ENCODE measurements at places on chromosomes 7 and 10.

DNA sequence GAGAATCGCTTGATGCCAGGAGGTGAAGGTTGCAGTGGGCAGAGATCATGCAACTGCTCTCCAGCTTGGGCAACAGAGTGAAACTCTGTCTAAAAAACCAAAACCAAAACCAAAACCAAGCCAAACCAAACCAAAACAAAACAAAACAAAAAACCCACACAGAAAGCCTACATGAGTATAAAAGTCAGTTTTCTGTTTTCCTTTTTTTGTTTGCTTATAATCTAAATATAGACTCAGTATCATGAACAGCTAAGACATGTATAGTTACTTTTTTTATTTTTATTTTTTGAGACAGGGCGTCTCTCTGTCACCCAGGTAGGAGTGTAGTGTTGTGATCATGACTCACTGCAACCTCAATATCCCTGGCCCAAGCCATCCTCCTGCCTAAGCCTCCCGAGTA is 16.8 kb upstream of the MTPN start:
- DNase-seq = no peak

- no peak for DNase-seq
These were observed 76.1 kb upstream of the POM121L12 start for GRCh38 chr7:52959336-52959735.

- DNase-seq = no peak
These were observed 139.5 kb upstream of the PRKCQ start for GRCh38 chr10:6719561-6719960.

GRCh38 chr10:119367841-119368549 is 160.6 kb downstream of the GRK5 start:
- DNase-seq = no peak

DNA sequence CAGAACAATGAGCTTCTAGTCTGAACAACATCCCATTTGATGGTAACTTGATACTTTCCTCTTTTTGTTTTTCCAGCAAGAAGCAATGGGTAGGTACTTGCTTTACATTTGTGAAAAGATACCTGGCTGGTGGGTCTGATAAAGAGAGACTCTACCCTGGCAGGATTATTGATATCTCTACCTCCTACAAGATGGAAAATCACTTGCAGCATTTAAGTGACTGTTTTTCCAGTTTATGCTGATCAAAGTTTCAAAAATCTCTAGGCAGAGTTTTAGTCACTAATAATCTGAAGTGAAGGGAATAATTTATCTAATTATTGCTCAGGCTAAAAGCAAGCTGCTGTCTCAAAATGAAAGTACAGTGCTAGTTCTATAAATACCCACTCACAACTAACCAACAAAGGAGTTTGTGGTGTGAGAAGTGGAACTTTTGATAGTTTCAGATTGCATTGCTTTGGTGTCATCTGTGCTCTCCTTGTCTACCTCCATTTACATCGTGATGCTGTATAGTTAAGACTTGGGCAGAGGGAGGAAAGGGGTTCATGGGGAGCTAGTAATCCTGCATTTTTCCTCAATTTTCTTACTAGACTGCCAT is 86.0 kb upstream of the ANKRD1 start:
- no peak for DNase-seq

GRCh38 chr7:96238976-96239766 is 82.7 kb downstream of the SLC25A13 start:
- no peak for DNase-seq

- no peak for DNase-seq
These were observed 59.7 kb downstream of the ZNF467 start for GRCh38 chr7:149713731-149714068.

GRCh38 chr7:80835251-80835650 is 83.6 kb downstream of the SEMA3C start:
- no peak for DNase-seq

GRCh38 chr10:116809483-116810119 is 39.7 kb upstream of the ENO4 start:
- DNase-seq = peak; percentile 56

GRCh38 chr10:71437537-71438092 is 40.9 kb downstream of the CDH23 start:
- DNase-seq = no peak

DNA sequence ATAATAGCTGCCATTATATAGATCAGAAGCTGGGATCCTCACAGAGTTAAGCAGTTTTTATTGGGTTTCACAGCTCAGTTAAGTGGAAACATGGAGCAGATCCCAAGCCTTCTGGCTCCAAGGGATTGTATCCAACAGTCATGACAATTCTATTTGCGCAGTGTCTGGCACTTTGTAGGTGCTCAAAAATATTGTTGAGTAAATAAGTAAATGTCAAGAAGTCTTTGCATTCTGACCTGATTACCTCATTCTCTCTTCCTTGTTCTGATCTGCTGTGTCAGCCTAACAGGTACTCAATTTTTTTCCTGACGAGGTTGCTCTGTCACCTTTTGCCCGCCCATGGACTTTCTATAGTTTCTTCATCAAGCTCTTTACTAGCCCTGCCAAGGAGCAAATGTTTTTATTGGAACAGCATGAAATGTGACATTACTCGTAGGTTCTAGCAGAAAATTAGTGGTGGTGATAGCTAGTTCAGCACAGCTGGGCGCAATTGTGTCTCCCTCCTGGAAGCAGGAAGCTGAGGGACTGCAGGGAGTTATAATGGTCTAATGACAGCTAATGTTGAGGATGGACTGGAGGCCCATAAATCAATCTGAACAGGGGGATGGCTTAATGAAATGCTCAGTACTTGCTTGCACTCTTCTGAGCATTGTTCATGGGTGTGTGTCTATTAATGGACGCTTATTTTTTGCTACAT is 680.2 kb downstream of the CCSER2 start:
- no peak for DNase-seq

- no peak for DNase-seq
These were observed 73.8 kb downstream of the LSMEM1 start for GRCh38 chr7:112554591-112554990.

- no peak for DNase-seq
These were observed 44.3 kb upstream of the PDCD4 start for GRCh38 chr10:110827410-110827809.

- DNase-seq = no peak
These were observed 107.5 kb upstream of the ARID5B start for GRCh38 chr10:61793760-61794703.

DNA sequence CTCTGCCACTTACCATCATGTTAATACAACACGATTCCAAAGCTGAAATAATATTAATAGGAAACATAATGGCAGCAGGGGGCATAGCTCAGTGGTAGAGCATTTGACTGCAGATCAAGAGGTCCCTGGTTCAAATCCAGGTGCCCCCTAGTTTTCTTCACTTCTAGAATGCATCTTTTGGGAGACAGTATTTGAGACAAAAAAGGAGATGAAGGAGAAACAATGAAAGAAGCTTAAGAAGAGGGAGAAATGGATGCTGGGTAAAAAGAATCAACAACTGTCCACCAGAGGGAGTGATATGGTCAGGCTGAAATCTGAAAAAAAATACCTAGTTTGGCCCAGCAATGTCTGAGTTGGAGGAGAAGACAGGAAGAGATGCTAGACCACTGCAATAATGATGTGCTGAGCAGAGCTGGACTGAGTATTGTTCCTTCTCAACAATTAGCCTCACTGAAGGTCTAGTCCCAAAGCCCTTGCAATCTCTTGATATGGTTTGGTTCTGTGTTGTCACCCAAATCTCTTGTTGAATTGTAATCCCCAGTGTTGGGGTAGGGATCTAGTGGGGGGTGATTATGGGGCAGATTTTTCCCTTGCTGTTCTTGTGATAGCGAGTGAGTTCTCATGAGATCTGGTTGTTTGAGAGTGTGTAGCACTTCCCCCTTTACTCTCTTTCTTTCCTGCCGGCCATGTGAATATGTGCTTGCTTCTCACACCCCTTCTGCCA is 48.3 kb downstream of the ZNF783 start:
- peak; percentile 21 for DNase-seq

DNA sequence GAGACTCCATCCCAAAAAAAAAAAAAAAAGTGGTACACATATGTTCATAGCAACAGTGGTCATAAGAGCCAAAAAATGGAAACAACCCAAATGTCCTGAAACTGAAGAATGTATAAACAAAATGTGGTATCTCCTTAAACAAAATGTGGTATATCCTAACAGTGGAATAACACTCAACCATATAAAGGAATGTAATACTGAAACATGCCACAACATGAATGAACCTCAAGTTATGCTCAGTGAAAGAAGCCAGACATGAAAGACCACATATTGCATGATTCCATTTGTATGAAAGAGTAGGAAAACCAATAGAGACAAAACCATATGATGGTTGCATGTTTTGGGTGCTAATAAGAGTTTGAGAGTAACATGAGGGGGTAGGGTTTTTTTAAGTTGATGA is 3.1 kb downstream of the GJC3 start:
- DNase-seq = no peak

DNA sequence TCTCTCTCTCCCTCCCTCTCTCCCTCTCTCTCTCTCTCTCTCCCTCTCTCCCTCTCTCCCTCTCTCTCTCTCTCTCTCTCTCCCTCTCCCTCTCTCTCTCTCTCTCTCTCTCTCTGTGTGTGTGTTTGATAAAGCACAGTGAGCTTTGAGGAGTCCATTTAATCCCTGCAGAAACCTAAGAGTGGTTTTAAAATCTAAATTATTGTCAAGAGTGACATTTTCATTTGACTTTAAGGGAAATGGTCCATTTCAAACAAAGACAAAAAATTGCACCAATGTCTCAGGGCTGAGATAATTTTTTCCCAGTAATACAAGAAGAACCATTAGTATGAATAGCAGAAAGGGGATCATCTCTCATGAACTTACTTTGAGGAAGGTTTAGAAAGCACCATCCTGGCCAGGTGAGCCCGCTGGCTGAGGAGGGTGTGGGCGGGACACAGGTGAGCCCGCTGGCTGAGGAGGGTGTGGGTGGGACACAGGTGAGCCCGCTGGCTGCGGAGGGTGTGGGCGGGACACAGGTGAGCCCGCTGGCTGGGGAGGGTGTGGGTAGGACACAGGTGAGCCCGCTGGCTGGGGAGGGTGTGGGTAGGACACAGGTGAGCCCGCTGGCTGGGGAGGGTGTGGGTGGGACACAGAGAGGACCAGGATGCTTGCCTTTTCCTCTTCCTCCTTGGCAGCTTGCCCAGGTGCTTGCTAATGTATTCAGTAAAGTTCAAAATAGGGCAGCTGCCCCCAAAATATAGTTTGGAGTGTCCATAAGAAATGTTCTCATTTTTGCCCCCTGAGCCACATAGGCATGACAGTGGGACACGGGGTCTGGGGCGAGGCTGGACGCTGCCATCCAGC is 125.0 kb downstream of the DNAJB6 start:
- DNase-seq = no peak

GRCh38 chr10:5466451-5467206 is 32.7 kb downstream of the CALML5 start:
- no peak for DNase-seq

DNA sequence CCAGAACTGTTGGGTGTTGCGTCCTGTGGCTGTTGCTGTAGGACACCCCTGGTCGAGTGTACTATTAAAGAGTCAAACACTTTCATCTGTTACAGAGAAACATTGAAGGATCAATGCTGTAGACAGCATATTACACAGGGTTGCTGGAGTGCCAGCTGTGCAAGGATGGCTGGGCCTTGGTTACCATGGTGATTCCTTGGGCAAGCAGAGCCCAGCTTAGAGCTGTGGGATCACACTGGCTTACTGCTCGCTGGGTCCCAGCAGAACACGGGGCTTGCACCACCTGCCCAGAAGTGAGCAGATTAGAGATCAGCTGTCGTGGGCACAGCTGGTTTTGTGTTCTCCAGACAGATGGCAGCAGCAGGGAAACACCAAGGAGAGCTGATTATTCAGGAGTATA is 76.0 kb downstream of the GPR141 start:
- DNase-seq = peak; percentile 62

DNA sequence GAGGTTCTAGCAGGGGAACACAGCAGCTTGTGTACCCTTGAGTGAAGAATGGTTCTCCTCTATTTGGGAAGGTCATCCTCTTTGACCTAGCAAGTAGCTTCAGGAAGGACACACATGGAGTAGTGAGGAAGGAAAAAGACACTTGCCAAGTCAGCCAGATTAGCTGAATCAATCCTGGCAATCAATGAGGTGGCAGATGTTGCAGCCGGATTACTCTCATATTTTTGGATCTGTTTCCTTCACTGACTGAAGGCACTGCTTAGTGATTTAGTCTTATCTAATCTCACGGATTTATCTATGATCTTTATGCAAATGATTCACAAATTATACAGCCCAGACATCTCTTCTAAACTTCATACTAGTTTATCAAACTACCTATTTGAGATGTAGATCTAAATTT is 218.8 kb downstream of the GPR158 start:
- no peak for DNase-seq

GRCh38 chr10:109961174-109962001 is 38.1 kb upstream of the XPNPEP1 start:
- no peak for DNase-seq

- peak; percentile 16 for DNase-seq
These were observed 867.6 kb downstream of the SORCS1 start for GRCh38 chr10:106296750-106297392.
